Kasumi-1 (cell line): ENCODE measurements at places on chromosomes 4 and X.

DNA sequence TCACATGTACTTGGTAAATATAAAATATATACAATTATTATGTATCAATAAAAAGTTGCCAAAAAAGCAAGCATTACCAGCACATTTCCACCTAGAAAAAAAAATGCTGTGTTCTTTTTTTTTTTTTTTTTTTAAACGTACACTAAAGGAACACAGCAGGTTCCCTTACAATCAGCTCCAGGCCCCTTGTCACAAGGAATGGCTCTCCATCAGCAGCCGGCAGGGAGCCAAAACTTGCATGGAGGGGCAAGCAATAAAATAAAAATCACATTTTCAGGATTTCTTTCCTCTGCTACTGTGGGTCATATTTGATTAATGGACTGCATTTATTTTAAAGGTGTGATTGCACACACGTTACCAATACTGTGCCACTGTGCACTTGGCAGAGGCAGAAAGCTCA lies 460.3 kb downstream of the GPAT3 start:
- no peak for DNase-seq

DNA sequence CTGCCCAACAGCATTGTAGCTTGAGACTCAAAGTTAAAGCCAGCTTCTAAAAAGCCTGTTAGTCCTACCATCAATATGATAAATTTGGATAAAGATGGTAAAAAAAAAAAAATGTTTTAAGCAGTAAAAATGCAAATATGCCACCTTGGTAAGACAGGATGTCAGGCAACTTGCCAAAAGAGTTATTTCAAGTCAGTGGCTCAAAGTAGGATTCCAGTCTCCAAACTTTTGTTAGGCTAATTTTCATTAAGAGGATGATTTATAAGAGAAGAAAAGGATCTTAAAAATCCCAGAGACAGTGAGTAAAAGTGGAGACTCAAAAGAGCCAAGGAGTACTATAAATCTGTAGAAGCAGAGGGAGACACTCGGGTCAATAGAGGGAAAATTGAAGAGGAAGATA lies 47.5 kb downstream of the GASK1B start:
- DNase-seq = no peak

DNA sequence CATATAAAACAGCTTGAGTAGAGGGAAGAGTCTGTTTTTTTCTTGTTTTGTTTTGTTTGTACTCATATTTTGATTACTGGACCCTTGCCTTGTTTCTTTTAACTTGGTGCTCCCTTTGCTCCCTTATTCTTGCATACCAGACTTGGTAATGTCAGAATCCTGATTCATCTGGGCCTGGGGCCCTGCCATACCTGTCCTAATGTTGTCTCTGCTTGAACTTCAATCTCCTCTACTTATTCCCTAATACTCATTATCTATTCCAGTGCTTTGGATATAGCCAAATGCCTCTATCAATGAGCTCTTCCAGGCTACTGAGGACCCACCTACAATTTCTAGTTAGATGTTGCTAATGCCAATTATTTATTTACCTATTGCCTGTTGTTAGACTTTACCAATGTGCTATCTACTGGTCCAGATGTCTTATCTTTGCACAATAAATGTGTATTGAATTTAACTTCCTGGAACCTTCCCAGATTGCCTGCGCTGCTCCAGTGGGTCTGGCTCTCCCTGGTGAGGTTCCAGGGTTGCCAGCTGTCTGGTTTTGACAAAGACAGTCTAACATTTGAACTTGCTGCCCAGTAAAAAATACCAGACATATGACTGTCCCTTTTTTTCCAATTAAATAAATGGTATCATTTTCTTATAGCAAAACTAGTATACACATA lies 64.4 kb upstream of the ACSL4 start:
- DNase-seq = no peak

- peak; percentile 72 for DNase-seq
Measured at GRCh38 chr4:48909697-48910096, 3.1 kb upstream of the OCIAD2 start.

DNA sequence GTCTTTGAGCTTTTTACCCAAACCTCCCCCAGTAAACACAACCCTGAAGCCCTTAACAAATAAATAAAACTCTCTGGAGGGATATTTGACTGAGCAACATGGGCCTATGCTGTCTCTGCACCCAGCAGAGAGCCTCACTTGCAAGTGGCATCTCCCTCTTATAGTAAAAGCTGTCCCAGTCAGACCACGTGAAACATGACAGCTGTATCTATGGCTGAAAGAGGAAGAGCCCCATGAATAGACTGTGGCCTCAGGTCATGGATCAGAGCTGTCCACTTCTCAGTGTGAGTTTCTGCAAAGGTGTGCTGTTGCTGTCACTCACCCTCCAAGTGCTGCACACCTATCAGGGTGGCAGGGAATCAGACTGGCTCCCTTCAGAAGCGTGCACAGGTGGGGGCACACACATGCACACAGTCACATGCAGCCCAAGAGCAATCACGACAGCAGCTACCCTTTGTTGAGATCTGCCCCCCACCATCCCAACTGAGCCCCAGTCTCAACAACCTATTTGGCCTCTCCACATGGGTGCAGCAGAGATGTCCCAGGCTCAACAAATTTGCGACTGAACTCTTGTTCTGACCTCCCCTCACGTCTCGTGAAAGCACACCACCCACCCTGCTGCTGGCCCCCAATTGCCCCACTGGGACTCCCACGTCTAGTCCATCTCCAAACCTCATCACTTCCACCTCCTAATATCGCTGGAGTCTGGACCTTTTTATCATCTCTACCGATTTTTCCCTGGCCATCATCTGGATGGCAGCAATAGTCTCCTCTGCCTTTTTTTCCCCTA lies 45.6 kb downstream of the NAT8L start:
- DNase-seq = no peak
